Non-pigmented ciliary epithelial cell (primary cell): ENCODE measurements at places on chromosomes 4 and X.
A peak's percentile ranks its signal among the peaks of the same experiment; 100 is the strongest.

DNA sequence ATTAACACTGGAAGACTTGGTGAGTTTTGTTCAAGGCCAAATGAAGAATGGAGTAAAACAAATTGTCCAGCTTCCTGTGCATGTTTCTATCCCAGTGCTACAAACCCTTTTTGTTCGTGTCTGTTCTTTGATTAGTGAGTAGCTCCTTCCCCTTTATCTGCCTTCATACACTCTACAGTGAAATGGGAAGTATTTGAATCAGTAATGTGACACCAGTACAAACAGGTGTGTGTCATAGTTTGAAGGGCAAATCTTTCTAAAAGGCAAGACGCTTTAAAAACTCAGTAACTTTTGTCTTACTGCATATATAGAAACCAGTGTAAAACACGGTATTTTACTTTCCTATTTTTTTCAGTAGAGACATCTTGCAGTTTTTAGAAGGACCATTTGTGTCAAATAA, 5.9 kb downstream of the ARHGEF38 start:
- no peak for DNase-seq

DNA sequence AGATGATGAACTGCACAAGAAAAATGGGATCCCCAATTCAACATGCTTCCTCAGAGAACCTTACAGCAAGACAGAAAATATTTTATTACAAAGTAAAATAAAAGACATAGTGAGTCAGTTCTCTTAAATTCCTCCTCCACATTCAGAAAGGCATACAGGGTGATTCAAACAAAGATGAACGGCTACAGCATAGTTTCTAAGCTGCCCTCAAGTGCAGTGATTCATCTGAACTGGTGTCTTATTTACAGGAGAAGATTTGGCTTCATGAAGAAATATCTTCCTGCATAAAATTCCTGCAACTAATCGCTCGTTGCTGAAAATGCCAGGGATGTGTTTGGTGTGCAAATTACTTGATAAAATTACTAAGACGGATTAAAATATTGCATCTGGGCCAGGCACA, 103.6 kb downstream of the PRKX start:
- peak; percentile 60 for DNase-seq

DNA sequence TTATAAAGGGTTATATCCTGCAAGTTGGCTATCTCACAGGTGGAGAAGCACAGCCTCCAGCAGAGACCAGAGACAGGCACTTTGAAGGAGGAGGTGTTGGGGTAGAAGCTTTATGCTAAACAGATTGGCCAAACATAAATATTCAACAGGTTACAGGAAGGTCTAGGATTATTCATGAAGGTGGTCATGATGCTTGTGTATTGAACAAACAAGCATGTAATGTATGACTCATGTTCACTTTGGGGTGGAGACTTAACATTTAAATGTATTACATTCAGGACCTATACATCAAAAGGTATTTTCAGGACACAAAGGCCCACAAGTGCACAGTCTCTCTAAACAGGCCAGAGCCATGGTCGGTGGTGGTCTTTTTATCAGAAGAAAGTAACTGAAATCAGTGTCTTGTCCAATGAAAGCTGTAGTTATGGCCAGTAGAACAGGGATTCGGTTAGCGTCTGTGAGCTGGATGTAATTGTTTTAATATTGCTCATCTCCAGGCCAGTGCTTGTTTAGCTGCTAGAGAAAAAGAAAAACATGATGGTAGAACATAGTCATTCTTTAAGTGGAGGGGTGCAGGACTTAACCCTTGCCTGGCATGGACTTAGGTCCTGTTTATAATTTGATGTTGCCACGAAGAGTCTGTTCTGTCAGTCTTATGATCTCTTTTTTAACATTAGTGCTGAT, 555.2 kb upstream of the PCDH10 start:
- no peak for DNase-seq

DNA sequence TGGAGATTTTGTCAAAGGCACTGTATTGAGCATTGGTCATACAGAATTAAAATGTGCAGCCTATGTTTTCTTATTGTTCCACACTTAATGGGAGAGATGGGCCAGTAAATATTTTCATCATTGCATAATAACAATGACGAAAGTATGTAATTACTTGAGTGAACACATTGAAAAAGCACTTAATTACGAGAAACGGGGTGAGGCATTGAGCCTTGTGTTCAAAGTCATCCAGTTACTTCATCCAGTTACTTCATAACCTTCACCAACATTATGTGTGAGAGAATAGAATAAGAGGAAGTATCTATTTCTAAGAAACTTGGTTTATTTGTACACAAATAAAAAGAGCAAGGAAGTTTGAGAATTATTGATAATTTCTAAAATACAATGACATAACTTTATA, 1427.0 kb downstream of the ADGRL3 start:
- no peak for DNase-seq

- DNase-seq: no peak
Observed at GRCh38 chrX:10083809-10084208, 73.0 kb upstream of the CLCN4 start.

DNA sequence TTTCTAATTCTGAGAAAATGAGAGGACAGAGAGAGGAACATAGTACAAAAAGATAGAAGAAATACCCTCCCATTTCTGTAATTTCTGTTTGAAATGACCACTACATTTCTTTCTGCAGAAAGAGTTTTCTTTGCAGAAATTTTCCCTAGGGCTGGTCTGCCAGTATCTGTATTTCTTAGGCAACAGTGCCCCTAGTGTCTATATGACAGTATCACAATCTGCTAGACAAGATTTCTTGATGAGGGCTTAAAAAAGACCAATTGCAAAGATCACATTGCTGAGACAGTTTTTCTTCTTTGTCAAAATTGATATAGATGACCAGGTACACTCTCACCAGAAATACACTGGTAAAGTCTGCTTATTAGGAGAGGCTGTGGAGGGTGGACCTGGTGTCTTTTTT, 81.0 kb upstream of the ZDHHC15 start:
- DNase-seq: no peak

GRCh38 chrX:989959-990510, 222.4 kb downstream of the CRLF2 start:
- peak; percentile 17 for DNase-seq

- no peak for DNase-seq
Observed at GRCh38 chrX:572538-573124, 58.0 kb upstream of the SHOX start.

GRCh38 chr4:178745203-178745602, 1303.0 kb upstream of the AGA start:
- DNase-seq: peak; percentile 13

GRCh38 chr4:27003642-27004113, 143.0 kb downstream of the STIM2 start:
- DNase-seq: no peak

DNA sequence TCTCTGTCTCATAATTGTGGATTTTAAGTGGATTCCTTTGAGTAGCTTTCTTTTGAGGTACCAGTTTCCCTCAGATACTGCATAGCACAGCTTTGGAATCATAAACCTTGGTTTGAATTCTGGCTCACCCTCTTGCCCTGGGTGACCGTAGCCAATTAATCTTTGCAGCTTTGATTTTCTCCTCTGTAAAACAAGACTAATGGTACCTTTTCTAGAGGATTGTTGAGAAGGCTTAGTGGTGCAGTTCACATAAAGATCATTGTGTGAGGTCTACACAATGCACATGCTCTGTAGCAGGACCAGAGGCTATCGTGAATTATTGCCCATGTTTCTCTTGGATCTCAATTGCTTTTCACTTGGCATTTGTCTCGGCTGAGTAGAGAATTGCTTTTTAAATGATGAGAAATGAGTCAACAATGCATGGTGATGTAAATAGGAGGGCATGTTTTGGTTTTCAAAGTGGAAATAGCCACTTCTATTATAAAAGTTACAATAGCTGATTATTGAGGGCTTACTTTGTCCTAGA, 47.9 kb downstream of the TMEM131L start:
- no peak for DNase-seq

- DNase-seq: no peak
Observed at GRCh38 chr4:147157860-147158701, 212.4 kb upstream of the TTC29 start.

GRCh38 chr4:82797405-82798111, 1.0 kb downstream of the SCD5 start:
- no peak for DNase-seq

- no peak for DNase-seq
Observed at GRCh38 chr4:55499495-55499894, 47.2 kb downstream of the CLOCK start.

DNA sequence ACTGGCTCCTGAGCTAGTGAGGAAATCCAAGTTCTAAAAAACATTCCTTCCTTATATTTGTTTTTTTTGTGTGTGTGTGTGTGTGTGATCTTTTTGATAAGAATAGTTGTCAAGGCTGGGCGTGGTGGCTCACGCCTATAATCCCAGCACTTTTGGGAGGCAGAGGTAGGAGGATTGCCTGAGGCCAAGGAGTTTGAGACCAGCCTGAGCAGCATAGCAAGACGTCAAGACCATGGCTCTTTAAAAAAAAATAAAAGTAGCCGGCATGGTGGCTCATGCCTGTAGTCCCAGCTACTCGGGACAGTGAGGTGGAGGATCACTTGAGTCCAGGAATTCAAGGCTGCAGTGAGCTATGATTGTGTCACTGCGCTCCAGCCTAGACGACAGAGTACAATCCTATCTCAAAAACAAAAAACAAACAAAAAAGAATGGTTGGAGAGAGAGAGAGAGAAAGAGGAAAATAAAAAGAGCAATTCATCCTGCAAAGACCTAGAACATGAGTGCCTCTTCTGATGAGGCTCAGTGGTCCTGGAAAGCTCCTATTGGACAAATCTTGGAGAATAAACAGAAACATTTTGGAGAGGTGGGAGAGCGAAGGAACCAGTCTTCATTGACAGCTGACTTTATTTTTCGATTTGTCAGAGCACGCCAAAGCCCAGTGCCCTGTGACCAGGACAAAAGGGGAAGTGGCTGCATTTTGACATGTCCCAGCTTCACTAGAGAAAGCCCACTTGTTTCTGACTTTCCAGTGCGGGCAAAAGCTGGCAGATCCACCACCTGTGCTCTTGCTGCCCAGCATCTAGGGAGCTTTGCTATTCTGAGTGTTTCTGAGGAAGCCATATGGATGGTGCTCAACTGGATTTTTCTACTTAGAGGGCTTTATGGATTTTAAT, 244.7 kb downstream of the PALLD start:
- no peak for DNase-seq

DNA sequence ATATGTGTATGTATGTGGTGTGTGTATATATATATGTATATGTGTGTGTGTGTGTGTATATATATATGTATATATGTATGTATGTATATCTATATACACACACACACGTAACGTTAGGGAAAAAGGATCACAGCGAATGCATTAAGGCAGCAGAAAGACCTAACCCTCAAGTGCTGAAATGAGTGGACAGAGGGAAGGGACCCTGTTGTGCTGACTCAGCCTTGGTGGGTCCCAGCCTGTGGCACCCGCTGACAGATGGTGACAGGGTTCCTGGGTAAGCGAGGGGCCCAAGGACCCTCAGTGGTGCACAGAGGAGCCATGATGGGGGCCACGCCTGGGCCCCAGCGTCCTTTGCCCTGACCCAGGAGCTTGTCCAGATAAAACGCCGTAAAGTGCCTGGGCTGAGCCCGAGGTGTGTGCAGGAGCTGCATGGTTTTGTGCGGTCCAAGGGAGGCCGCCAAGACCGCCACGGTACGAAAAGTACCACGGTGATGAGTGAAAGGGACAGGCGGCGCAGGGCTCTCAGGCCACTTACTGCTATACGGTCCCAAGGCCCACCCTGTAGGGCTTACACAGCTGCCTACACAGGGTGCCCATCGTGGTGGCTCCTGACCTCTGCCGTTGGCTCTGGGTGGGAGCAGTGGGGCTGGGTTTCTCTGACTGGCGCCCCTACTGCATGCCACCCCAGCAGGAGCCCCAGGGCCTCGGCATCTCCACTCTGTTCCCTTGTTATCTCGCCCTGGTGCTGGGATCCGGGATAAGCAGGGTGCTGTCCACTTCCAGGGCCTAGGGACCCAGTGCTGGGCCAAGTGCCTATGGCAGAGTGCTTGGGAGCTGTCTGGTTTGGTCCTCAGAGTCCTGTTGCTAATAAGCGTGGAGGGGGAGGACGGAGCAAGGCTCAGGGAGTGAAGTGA, 10.0 kb downstream of the SH3BP2 start:
- DNase-seq: no peak

GRCh38 chrX:132877954-132878536, 80.4 kb downstream of the HS6ST2 start:
- no peak for DNase-seq

- DNase-seq: no peak
Observed at GRCh38 chr4:75733369-75733768, 9.0 kb downstream of the USO1 start.

- no peak for DNase-seq
Observed at GRCh38 chr4:128477540-128477939, 189.9 kb upstream of the PGRMC2 start.

DNA sequence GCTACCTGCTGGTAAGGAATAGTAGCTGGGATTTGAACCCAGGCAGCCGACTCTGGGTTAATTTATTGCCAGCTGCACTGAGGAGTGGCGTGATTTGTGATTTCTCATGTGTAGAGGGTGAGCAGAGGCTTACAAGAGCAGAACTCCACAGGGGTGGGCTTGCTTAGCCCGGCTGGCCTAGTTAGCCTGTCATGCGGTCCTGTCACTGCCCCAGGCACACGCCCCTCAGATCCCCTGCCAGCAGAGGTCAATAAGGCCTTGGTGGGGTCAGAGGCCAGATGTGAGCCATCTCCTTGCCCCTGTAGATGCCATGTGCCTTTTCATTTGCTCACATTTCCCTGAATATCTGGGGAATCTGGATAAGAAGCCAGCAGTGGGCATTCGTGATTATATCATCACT, 13.4 kb downstream of the NSDHL start:
- DNase-seq: no peak

DNA sequence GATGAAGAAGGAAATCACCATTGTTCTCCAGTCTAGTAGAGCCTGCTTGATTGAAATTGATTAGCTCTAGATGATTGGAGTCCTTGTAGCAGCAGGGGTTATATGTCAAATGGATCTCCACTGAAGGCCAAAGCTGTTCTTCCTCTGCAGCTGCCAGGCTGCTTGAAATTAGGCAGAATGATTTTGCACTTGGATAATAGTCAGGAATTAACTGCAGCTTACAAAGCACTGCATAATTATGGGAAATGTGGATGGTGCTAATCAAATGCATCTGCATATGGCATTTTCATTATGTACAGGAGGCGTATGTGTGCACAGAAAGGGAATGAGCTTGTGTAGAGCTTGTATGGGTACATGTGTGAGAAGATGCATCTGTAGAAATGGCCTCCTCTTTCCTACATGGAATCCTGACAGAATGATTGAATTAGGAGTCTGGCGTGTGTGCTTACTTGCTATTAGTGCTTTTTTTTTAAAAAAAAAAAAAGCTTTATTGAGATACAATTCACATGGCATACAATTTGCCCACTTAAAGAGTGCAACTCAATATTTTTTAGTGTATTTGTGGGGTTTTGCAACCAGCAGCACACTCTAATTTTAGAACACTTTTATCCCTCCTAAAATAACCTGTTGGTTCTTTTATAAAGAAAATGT, 65.9 kb downstream of the TMEM131L start:
- no peak for DNase-seq

DNA sequence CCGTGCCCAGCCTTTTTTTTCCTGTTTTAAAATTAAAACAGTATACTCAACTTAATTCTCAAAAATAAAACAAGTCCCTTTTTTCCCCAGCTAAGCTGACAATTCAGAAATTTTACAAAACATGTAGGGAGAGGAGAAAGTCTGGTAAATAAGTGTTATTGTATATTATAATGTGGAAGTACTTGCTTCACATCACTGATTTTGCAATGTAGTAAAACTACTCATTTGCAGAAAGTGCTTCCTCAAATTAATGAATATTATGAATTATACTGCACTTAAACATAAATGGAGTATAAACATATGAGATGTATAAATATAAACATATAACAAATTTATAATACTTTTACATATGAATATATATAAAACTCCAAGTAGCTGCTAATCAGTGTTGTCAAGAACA, 11.6 kb upstream of the H2AZ1 start:
- DNase-seq: no peak

- DNase-seq: no peak
Observed at GRCh38 chrX:110003167-110004156, 548 bp downstream of the TMEM164 start.
